ENCODE measurements at places on chromosomes 16 and 17. TPM values are rescaled to one million over a fixed set of nuclear protein-coding genes. Genes with fewer than 3 reads are reported as not detected.

The CHRNE gene
- total RNA-seq, result not detected

The FKBP10 gene
- 142 TPM for total RNA-seq

The SRSF2 gene
- total RNA-seq, result 161 TPM

The PDXDC1 gene
- 97.1 TPM for total RNA-seq

The NOG gene
- 1.7 TPM for total RNA-seq

The TEX14 gene
- total RNA-seq, result not detected

The CCL7 gene
- total RNA-seq, result not detected

The CDH5 gene
- not detected for total RNA-seq

DNA sequence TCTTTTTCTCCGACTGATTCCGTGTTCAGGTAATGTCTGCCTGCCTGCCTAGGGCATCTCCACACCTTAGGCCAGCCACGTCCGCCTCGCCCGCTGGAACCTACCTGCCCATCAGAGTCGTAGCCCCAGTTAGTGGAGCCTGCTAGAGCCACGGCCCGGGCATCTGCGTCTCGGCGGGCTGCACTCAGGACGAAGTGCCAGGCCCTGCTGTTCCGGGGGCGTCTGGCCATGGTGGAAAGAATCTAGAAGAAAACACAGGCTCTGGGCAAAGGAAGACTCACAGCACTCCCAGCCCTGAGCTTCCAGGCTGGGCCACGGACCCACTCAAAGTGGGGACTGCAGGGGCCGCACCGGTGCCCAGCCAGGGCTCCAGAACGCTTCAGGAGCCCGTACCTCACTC, 1.1 kb downstream of the SPSB3 start:
- H3K27ac ChIP-seq, result peak overlapping the region; percentile 78
- no peaks in the 10 kb centered on the region for H3K27me3 ChIP-seq
- peaks cover 9% of the 10 kb centered on the region for H3K4me1 ChIP-seq
- H3K36me3 ChIP-seq, result peaks cover 64% of the 10 kb centered on the region

DNA sequence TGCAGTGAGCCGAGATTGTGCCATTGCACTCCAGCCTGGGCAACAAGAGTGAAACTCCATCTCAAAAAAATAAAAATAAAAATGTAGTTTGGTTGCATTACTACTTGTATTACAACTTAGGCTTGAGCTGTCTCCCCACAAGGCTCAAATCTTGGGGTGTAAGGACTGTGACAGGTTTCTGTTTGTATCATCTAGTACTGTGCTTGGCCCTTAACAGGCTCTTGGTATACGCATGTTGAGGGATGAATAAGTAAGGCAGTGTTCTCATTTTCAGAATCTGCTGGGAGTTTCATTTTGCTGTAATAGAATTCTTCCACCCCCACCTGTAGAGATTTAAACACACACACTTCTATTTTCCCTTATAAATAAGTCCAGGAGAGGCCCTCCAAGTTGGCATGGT, 289.4 kb upstream of the EEF2KMT start:
- no peak overlapping the region for H3K4me3 ChIP-seq
- no peaks in the 10 kb centered on the region for H3K4me1 ChIP-seq
- H3K27me3 ChIP-seq, result no peaks in the 10 kb centered on the region
- no peaks in the 10 kb centered on the region for H3K36me3 ChIP-seq

- no peak overlapping the region for H3K4me3 ChIP-seq
- H3K4me1 ChIP-seq, result no peaks in the 10 kb centered on the region
- peaks cover 14% of the 10 kb centered on the region for H3K27me3 ChIP-seq
- H3K27ac ChIP-seq, result no peak overlapping the region
- no peak for DNase-seq
- H3K36me3 ChIP-seq, result no peaks in the 10 kb centered on the region
Measured at GRCh38 chr17:34201225-34201624, 53.9 kb upstream of the CCL2 start.

DNA sequence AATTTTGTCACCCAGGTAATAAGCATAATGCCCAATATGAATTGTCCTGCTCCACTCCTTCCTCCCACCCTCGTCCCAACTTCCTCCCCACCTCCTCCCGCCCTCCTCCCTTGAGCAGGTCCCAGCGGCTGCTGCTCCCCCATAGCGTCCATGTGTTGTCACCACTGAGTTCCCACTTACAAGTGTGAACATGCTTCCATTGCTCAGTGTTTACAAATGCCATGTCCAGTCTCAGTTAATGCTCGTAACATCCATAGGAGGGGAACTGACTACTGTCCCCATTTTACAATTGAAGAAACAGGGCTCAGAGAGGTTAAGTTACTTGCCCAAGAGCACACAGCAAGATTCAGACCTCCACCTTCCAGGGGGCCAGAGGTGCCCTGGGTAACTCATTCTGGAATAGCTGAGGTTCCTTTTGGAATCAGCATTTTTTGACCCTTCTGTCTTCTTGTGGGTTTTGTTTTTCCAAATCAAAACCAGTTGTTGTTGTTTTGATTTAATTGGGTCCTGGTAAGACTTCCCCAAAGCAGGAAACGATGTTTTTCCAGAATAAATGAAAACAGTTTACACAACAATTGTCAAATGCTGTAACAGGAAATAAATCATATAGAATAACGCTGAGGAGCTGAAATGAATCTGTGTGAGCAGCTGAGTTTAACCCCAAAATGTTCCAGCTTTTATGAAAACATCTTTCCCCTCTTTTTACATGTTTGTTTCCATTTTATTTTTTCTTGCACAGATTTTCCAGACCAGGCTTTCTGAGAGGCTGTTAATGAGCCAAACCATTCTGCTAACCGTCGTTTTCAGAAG, 73.9 kb downstream of the ZDHHC7 start:
- no peaks in the 10 kb centered on the region for H3K27me3 ChIP-seq
- DNase-seq, result no peak
- H3K4me3 ChIP-seq, result no peak overlapping the region
- H3K27ac ChIP-seq, result no peak overlapping the region

GRCh38 chr16:81942007-81942601, 69.2 kb downstream of the SDR42E1 start:
- H3K4me3 ChIP-seq, result no peak overlapping the region
- peaks cover 7% of the 10 kb centered on the region for H3K4me1 ChIP-seq
- H3K27me3 ChIP-seq, result no peaks in the 10 kb centered on the region
- no peak for DNase-seq

DNA sequence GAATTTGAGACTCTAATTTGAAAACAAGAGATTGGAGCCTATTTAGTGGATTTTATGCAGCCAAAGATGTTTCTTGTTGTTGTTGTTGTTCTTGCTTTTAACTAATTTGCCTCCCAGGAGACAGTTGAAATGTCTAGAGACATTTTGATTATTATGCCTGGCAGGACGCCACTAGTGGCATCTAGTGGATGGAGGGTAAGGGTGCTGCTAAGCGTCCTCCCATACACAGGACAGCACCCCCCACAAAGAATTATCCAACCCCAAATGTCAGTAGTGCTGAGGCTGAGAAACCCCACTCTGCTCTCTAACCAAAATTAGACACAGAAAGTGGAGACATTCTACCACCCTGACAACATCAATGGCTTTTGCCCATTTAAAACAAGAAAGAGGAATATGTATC, 15.4 kb upstream of the HSBP1 start:
- no peaks in the 10 kb centered on the region for H3K4me1 ChIP-seq
- H3K27me3 ChIP-seq, result no peaks in the 10 kb centered on the region
- H3K27ac ChIP-seq, result no peak overlapping the region
- H3K4me3 ChIP-seq, result no peak overlapping the region
- DNase-seq, result no peak
- peaks cover 6% of the 10 kb centered on the region for H3K36me3 ChIP-seq

- H3K36me3 ChIP-seq, result no peaks in the 10 kb centered on the region
- H3K27ac ChIP-seq, result peak overlapping the region; percentile 54
- no peaks in the 10 kb centered on the region for H3K27me3 ChIP-seq
Measured at GRCh38 chr17:20184977-20185619, 175.9 kb downstream of the SPECC1 start.

DNA sequence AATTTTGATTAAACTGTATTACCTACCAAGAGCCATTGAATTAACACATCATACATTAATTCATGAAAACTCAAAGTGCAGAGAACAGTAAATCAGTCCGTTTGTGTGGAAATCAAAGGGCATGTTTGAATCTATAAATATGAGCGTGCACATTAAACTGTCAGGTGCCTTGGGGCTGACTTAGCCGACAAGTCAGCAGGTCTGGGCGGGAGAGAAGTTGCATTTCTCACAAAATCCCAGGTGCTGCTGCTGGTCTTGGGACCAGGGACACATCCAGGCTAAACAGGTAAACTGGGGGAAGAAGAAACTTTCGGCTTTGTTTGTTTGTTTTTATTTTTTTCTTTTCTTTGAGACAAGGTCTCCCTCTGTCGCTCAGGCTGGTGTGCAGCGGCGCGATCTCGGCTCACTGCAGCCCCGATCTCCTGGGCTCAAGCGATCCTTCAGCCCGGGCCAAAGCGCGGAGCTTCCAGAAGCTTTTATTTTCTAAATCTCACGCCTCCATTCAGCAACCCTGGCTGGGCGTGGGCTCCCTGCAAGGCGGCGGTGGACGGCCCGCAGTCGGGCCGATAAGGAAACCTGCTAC, 213.9 kb downstream of the MRTFB start:
- H3K36me3 ChIP-seq, result peaks cover 15% of the 10 kb centered on the region
- H3K4me1 ChIP-seq, result peaks cover 5% of the 10 kb centered on the region
- H3K27me3 ChIP-seq, result no peaks in the 10 kb centered on the region
- H3K4me3 ChIP-seq, result peak overlapping the region; percentile 82
- peak; percentile 76 for DNase-seq

GRCh38 chr16:77414752-77415231, 20.0 kb downstream of the ADAMTS18 start:
- H3K36me3 ChIP-seq, result no peaks in the 10 kb centered on the region
- H3K27ac ChIP-seq, result peak overlapping the region; percentile 35
- H3K27me3 ChIP-seq, result peaks cover 5% of the 10 kb centered on the region
- DNase-seq, result peak; percentile 34

GRCh38 chr17:30005709-30006320, 64.4 kb downstream of the EFCAB5 start:
- DNase-seq, result no peak
- no peak overlapping the region for H3K27ac ChIP-seq
- H3K27me3 ChIP-seq, result no peaks in the 10 kb centered on the region
- H3K36me3 ChIP-seq, result no peaks in the 10 kb centered on the region

GRCh38 chr16:75485230-75486013, 9.8 kb downstream of the CHST6 start:
- DNase-seq, result no peak
- peaks cover 6% of the 10 kb centered on the region for H3K36me3 ChIP-seq
- H3K4me3 ChIP-seq, result peak overlapping the region; percentile 37
- peaks cover 36% of the 10 kb centered on the region for H3K4me1 ChIP-seq

DNA sequence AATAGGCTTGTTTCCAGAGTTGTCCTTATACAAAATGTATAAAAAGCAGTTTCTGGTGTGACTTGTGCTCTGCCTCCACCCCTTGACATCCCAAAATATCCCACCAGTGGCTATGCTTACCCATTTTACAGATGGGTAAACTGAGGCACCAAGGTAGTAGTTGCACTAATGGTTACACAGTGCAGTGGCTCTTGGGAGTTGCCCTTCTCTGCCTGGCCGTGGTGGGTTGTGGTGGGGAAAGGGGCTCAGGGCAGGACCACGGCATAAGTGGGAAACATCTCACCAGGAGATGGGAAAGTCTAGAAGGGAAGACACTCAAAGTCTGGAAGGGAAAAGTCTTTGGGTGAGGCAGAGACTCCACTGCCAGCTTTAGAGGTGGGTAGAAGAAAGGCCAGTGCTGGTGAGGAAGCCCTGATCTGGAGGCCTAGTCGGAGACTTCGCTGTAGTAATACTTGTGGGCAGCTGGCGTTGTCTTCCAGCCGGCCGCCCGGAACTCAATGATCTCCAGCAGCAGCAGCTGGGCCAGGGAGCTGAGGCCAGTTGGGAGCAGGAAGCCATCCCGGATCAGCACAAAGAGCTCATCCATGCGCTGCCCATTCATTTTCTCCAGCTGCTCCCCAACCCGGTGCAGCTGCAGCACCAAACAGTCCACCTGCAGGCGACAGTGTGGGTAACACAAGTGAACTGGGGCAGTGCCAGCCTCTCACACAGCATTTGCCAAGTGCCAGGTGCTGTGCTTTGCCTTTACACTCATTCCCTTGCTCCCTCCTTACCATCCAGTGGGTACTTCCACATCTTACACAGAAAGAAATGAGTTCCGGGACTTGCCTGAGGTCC, 4.5 kb downstream of the MIF4GD start:
- H3K4me1 ChIP-seq, result peaks cover 19% of the 10 kb centered on the region
- no peak overlapping the region for H3K4me3 ChIP-seq
- H3K27me3 ChIP-seq, result no peaks in the 10 kb centered on the region
- H3K36me3 ChIP-seq, result peaks cover 51% of the 10 kb centered on the region

GRCh38 chr16:54288835-54289241, 2.3 kb upstream of the IRX3 start:
- H3K27me3 ChIP-seq, result no peaks in the 10 kb centered on the region
- peaks cover 26% of the 10 kb centered on the region for H3K36me3 ChIP-seq
- H3K4me1 ChIP-seq, result no peaks in the 10 kb centered on the region
- DNase-seq, result no peak
- no peak overlapping the region for H3K27ac ChIP-seq

DNA sequence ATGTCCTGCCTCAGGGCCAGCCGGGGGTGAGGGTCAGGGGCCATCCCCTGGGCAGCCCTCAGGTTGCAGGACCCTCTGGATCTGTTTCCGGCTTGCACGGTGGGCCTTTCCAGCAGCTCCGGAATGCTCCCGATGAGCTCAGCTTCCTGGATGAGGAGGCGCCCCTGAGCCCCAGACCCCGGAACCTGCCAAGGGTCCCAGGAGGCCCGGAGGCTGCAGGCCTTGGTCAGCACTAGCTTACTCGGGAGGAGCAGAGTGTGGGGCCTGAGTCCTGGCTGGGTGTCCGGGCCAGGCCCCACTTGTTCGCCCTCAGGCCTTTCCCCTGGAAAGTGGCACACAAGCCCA, 7.6 kb upstream of the C1QTNF8 start:
- no peak overlapping the region for H3K27ac ChIP-seq
- DNase-seq, result no peak
- H3K4me3 ChIP-seq, result no peak overlapping the region
- H3K36me3 ChIP-seq, result no peaks in the 10 kb centered on the region

GRCh38 chr17:73630965-73631595, 13.2 kb downstream of the SDK2 start:
- peaks cover 10% of the 10 kb centered on the region for H3K27me3 ChIP-seq
- no peak for DNase-seq
- no peak overlapping the region for H3K27ac ChIP-seq
- no peaks in the 10 kb centered on the region for H3K4me1 ChIP-seq

DNA sequence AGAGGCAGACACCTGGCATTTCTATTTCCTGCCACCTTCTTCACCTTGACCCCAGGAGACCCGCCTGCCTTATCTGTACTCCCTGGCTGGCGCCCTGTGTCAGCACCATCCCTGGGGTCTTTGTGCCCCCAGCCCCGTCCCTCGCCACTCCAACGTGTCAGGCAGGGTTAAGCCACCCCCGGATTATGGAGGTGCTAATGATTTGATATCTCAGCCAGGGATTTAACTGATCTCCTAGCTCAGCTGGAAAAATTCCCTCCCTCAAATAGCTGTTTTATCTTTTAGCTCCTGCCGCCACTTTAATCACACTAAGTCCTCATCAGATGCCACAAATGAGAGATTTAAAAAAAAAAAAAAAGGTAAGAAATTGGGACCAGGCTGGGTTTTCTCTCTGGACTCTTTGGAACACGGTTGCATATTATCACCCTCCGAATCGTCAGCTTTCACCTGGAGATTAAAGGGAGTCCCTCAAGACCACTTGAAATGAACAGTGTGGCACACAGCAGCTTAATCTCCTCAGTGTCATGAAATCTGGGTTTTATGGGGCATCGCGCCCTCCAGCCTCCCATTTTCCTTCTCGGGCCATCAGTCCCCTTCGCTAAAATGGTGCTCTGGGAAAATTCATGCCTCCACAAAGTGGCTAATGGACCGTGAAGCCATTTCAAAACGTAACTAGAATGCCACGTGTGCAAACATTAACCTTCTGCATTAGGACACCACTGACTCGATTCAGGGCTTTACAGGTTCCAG, 26.2 kb upstream of the WFDC1 start:
- no peak overlapping the region for H3K4me3 ChIP-seq
- no peaks in the 10 kb centered on the region for H3K27me3 ChIP-seq
- H3K4me1 ChIP-seq, result no peaks in the 10 kb centered on the region
- no peak for DNase-seq

- H3K4me1 ChIP-seq, result no peaks in the 10 kb centered on the region
- no peak overlapping the region for H3K4me3 ChIP-seq
- no peak overlapping the region for H3K27ac ChIP-seq
- H3K27me3 ChIP-seq, result peaks cover 46% of the 10 kb centered on the region
Measured at GRCh38 chr17:13055131-13055530, 37.3 kb upstream of the ELAC2 start.
